ENCODE measurements at places on chromosomes 6 and 20. TPM values are rescaled to one million over a fixed set of nuclear protein-coding genes. Genes with fewer than 3 reads are reported as not detected.

The CCN5 gene
- not detected for total RNA-seq

The HSPA1L gene
- 0.98 TPM for total RNA-seq

The KHDC1 gene
- total RNA-seq: 0.33 TPM

The ENPP1 gene
- 0.65 TPM for total RNA-seq

The SERINC1 gene
- total RNA-seq: 143 TPM

The BNIP5 gene
- not detected for total RNA-seq

The PRKN gene
- 1.6 TPM for total RNA-seq

The PPP1R3G gene
- total RNA-seq: 0.38 TPM

The GINS1 gene
- total RNA-seq: 6.2 TPM

The CCN6 gene
- total RNA-seq: not detected

All from vein endothelial cell (primary cell).